Posterior vena cava (tissue), 2 donors: ENCODE measurements at places on chromosomes 1 and 21. TPM values are rescaled to one million over a fixed set of nuclear protein-coding genes. Genes with fewer than 3 reads are reported as not detected.

GRCh38 chr1:79100385-79100784 is 93.9 kb upstream of the ADGRL4 start:
- DNase-seq: no peak

Gene NCMAP
- total RNA-seq: not detected

- DNase-seq: no peak
Measured at GRCh38 chr1:45886229-45886628, 82.8 kb downstream of the MAST2 start.

Gene SPAG17
- not detected for total RNA-seq

GRCh38 chr1:81542196-81542595 is 258.5 kb upstream of the ADGRL2 start:
- DNase-seq: no peak

GRCh38 chr1:8061210-8061609 is 35.1 kb upstream of the ERRFI1 start:
- DNase-seq: no peak

- peak; percentile 36 for DNase-seq
Measured at GRCh38 chr1:29275435-29275834, 39.1 kb downstream of the PTPRU start.

- DNase-seq: no peak
Measured at GRCh38 chr1:172451002-172451443, 7.2 kb upstream of the PIGC start.

DNA sequence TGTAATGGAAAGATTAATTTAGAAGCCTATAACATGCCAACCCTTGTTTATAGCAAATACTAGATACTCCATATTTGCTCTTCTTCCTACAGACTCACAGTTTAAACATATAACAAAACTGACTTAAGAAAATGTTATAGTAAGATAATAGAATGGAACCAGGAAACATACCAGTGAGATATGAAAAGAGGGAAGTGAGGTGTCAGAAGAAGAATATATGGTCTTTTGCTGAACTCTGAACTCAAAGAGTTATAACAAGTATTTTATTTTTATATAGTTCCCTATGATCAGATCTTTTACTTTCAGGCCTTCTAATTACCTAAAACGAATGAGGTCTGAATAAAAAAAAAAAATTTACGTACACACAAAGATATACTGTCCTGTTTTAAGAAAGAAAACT is 20.9 kb downstream of the TMED5 start:
- no peak for DNase-seq

DNA sequence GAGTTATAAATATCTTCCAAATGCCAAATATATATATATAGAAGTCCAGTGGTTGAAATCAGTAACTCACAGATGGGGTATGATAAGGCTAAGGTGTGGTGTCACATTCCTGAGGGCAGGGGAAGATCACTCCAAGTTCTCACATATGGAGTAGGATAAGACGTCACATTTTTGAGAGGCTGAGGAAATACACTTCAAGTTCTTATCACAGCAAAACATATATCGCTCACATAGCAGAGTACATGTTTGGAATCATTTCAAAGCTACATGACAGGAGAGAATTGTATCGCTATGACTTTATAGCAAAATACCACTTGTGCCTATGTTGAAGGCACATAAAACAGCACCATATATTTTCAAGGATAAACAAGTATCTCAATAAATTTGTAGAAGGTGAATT is 55.1 kb downstream of the RBM11 start:
- DNase-seq: no peak

Gene FCRL3
- total RNA-seq: 0.19 TPM

Gene MRAP
- not detected for total RNA-seq

GRCh38 chr1:41101950-41102607 is 80.6 kb upstream of the SLFNL1 start:
- peak; percentile 95 for DNase-seq

DNA sequence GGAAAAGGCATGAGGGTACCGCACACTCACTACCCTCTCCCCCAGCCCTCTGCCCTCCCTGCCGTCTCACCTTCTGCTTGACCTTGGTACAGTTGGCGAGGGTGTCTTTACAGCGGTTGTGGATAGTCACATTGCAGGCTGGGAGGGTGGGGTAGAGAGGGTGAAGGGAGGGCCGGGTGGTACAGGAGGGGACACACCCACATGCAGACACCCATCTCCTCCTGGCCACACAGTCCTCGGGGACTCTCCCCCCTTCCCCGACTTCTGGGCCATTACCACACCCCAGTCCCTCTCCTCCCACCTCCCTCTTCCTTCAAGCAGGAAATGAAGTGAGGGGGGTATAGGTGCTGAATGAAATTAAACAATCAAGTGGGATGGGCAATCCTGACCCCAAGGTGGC is 11.6 kb downstream of the ARHGEF2 start:
- no peak for DNase-seq

Gene AUNIP
- total RNA-seq: not detected

Gene BGLAP
- total RNA-seq: 0.71 TPM

- DNase-seq: no peak
Measured at GRCh38 chr1:203488539-203488938, 5.4 kb upstream of the OPTC start.

DNA sequence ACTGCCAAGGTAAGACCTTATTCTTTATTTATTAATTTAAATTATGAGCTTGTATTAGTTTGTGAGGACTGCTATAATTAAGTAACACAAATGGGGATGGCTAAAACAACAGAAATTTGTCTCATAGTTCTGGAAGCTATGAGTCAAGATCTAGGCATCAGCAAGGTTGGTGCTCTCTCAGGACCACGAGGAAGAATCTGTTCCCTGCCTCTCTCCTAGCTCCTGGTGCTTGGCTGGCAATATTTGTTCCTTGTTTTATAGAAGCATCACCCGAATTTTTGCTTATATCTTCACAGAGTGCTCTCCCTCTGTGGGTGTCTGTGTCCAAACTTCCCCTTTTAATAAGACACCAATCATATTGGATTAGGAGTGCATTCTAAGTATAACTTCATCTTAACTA is 41.4 kb upstream of the CCDC190 start:
- no peak for DNase-seq

DNA sequence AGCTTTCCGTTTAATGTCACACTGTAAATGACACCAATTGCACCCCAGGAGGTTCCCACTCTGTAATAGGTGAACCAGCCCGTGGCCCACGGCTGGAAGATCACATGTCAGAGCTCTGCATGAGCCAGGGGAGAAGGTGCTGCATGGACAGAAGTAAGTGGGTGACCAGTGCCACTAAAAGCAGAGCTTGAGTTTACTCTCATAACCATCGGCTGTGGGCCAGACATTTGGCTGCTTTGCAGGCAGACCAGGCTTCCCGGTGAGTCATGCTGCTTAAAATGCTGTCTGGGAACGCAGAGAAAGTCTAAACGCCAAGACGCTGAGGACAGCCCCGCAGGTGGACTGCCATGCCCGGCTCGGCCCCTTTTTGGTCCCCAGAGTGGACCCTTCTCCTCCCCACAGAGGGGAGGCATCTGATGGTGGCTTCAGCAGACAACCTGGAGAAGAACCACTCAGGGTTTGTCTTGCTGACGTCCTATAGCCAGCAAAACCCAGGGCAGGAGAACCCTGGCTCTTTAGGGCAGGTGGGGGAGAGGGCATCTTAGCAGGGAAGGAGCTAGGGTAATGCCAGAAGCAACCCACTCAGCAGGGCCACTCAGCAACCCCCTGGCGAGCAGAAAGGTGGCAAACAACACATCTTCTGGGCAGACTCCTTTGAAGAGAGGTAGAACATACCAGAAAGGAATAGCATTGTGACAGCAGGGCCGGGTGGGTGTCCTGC is 7.3 kb downstream of the KIAA2013 start:
- peak; percentile 92 for DNase-seq

GRCh38 chr1:226772446-226773139 is 33.5 kb upstream of the ITPKB start:
- no peak for DNase-seq

Gene GCSAML
- 0.60 TPM for total RNA-seq

Gene DNAJC28
- 1.6 TPM for total RNA-seq

Gene FMO2
- total RNA-seq: 42.3 TPM

DNA sequence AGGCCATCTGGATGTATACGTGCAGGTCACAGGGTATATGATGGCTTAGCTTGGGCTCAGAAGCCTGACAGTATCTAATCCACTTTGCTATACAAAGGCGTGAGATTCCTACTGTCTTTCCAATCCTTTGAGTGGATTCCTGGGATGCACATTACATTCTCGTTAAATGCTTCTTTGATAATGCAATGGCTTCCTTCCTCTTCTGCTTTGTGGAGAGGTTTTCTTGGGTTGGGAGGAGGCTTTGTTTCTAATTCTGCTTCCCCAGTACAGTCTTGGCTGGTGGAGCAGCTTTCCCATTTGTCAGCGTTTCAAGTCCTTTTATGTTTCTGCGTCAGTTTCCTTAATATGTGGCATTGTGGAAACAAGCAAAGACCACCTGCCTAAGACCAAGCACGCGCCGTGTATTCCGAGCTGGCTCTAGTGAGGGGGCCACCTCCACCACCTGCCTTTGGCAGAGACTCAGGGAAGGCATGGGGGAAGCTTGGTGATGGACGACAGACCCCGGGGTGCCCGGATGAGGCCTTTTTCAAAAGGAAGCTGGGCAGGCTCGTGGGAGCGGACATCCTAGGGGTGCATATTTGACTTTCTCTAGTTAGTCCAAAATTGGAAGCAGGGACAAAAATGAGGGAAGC is 72.7 kb downstream of the WDR4 start:
- peak; percentile 58 for DNase-seq

GRCh38 chr1:184669391-184669790 is 85.3 kb downstream of the EDEM3 start:
- no peak for DNase-seq
